ENCODE measurements at places on chromosomes 4 and X. TPM values are rescaled to one million over a fixed set of nuclear protein-coding genes. Genes with fewer than 3 reads are reported as not detected.

The KIAA0232 gene
- 16.0 TPM for polyA plus RNA-seq

GRCh38 chr4:185128272-185129119, 14.6 kb upstream of the SLC25A4 start:
- H3K27ac ChIP-seq, result peak overlapping the region; percentile 69
- no peaks in the 10 kb centered on the region for H3K27me3 ChIP-seq
- no peaks in the 10 kb centered on the region for H3K4me1 ChIP-seq
- no peaks in the 10 kb centered on the region for H3K36me3 ChIP-seq
- peak; percentile 59 for DNase-seq
- H3K4me3 ChIP-seq, result peak overlapping the region; percentile 76

DNA sequence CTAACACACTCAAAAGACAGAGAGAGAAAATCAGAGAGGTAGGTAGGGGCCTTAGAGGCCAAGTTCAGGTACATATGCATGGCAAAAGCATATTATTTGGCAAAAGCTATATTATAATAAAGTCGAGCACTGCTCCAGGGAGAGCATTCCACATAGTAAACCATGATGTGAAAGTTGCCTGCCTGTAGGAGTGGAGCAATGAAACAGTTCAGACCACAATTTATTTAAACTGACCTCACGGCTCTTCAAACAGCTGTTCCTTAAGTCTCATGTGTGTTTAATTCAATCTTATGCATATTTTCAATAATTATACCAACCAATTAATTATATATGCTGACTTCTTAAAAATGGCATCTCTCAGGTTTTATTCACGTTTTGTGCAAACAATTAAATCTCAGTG, 3.3 kb downstream of the RFC1 start:
- H3K36me3 ChIP-seq, result no peaks in the 10 kb centered on the region
- no peak overlapping the region for H3K27ac ChIP-seq
- no peaks in the 10 kb centered on the region for H3K27me3 ChIP-seq
- no peak overlapping the region for H3K4me3 ChIP-seq

DNA sequence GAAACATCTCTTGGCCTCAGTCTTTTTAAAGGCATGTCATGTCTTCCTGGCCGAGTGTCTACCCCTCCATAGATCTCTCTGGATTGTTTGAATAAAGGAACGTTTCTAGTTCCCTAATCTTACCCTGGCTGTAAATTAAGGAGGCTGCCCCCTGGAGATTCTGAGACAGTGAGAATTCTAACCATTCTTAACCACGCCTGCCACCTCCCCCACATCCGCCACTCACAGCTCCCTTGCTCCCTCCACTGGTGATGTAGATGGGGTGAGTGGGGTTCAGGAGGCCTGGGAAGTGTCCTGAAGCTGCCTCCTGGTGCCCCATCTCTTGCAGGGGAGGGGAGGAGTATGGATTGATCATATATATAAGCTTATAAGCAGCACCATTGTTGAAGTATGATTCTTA, 48.0 kb upstream of the TRIM2 start:
- no peaks in the 10 kb centered on the region for H3K36me3 ChIP-seq
- H3K4me1 ChIP-seq, result peaks cover 1% of the 10 kb centered on the region
- no peak overlapping the region for H3K4me3 ChIP-seq

The SSX4 gene
- not detected for polyA plus RNA-seq

- H3K27ac ChIP-seq, result no peak overlapping the region
- no peak for DNase-seq
- peaks cover 9% of the 10 kb centered on the region for H3K4me1 ChIP-seq
- H3K36me3 ChIP-seq, result no peaks in the 10 kb centered on the region
These were observed 49.2 kb upstream of the MND1 start for GRCh38 chr4:153295131-153295755.

DNA sequence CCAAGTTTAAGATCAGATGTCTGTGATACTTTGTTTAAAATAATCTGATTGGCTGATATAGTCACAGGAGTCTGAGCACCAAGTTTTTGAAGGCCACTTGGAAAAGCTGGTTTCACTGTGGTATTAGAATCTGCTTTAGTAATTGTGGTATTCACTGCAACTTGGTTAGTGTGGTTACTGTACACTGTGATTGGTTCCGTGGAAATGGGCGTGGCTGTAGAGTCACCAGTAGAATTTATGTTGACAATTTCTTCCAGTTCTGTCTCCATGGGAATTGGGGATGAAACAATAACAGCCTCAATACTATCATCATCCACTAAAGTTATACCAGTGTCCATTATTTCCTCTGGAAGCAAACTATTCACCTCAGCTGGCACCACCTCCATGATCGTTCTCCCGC, 26.2 kb downstream of the LIN54 start:
- H3K27ac ChIP-seq, result no peak overlapping the region
- DNase-seq, result no peak
- H3K4me1 ChIP-seq, result no peaks in the 10 kb centered on the region
- no peaks in the 10 kb centered on the region for H3K27me3 ChIP-seq
- H3K36me3 ChIP-seq, result no peaks in the 10 kb centered on the region
- H3K4me3 ChIP-seq, result no peak overlapping the region

DNA sequence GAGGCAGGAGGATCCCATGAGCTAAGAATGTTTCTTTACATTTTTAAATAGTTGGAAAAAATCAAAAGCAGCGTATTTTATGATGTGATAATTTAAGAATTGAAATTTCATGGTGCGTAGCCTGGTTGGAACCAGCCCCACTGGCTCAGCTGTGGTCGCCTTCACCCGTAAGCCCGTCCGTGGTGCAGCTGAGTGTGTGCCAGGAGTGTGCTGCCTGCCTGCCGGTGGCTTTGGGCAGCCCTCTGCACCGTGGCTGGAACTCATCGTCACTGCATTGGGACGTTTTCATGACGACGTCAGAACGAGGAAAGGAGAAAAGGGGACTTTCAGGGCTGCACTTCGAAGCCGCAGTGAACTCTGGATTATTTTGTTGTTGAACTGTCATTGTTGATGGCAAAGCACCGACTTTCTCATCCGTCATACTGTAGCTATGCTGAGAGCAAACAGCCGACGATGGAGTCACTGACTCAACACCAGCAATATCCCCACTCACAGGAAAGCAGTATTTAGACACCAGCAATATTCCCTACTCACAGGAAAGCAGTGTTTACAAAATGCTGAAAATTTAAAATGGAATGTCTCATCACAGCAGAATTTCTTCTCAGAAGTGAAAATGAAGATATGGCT, 35.1 kb downstream of the PCGF3 start:
- H3K36me3 ChIP-seq, result no peaks in the 10 kb centered on the region
- DNase-seq, result no peak
- no peak overlapping the region for H3K27ac ChIP-seq
- no peaks in the 10 kb centered on the region for H3K4me1 ChIP-seq
- no peak overlapping the region for H3K4me3 ChIP-seq
- no peaks in the 10 kb centered on the region for H3K27me3 ChIP-seq

DNA sequence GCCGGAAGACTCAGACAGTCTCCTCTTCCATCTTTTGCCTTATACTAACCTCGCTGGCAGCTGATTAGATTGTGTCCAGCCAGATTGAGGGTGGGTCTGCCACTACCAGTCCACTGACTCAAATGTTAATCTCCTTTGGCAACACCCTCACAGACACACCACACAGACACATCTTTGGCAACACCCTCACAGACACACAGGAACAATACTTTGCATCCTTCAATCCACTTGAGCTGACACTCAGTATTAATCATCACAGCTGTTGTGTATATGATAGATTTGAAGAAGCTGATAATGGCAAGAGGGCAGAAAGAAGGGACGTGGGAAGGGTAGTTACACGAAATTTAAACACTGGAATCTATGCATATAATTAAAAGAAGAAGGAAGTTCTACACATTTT, 139.5 kb downstream of the ANKRD50 start:
- no peaks in the 10 kb centered on the region for H3K4me1 ChIP-seq
- H3K27me3 ChIP-seq, result no peaks in the 10 kb centered on the region
- no peak for DNase-seq

DNA sequence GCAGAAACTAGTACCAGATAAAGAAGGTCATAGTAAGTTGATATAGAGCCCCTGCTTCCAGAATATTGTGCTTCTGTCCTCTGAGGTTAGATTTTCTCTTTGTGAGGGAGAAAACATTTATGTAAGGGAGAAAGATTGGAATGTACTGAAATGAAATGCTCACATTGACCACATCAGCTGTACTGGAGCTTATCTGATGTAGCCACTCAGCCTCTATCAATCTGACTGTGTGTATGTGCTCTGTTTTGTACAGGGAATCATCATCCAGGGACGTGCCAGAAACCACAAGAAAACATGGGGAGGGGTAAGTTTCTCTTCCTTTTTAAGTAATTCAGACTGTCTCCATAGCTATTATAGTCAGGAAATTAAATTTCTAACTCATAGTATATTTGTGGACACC, 56.8 kb downstream of the PRRG1 start:
- no peaks in the 10 kb centered on the region for H3K27me3 ChIP-seq
- no peaks in the 10 kb centered on the region for H3K36me3 ChIP-seq
- DNase-seq, result no peak

DNA sequence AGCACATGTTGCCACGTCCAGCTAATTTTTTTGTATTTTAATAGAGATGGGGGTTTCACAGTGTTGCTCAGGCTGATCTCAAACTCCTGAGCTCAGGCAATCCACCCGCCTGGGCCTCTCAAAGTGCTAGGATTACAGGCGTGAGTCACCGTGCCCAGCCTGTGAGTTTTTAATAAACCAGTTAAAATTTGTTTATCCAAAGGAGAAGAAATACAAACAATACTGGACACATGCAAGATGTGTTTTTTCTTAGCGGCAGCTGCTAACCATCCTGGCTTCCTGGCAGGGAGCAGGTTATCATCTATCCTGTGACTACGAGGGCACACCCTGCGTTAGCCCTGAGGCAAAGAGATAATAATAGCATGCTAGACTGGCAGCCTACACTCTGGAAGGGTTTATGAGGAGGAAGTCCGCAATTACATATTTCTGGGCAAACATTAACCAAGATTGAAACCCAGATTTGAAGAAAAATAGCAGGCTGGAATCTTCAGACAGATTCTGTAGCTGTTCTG, 191.4 kb downstream of the SPRY1 start:
- H3K27ac ChIP-seq, result no peak overlapping the region
- H3K36me3 ChIP-seq, result no peaks in the 10 kb centered on the region
- H3K4me1 ChIP-seq, result no peaks in the 10 kb centered on the region
- H3K27me3 ChIP-seq, result no peaks in the 10 kb centered on the region
- H3K4me3 ChIP-seq, result no peak overlapping the region
- no peak for DNase-seq

DNA sequence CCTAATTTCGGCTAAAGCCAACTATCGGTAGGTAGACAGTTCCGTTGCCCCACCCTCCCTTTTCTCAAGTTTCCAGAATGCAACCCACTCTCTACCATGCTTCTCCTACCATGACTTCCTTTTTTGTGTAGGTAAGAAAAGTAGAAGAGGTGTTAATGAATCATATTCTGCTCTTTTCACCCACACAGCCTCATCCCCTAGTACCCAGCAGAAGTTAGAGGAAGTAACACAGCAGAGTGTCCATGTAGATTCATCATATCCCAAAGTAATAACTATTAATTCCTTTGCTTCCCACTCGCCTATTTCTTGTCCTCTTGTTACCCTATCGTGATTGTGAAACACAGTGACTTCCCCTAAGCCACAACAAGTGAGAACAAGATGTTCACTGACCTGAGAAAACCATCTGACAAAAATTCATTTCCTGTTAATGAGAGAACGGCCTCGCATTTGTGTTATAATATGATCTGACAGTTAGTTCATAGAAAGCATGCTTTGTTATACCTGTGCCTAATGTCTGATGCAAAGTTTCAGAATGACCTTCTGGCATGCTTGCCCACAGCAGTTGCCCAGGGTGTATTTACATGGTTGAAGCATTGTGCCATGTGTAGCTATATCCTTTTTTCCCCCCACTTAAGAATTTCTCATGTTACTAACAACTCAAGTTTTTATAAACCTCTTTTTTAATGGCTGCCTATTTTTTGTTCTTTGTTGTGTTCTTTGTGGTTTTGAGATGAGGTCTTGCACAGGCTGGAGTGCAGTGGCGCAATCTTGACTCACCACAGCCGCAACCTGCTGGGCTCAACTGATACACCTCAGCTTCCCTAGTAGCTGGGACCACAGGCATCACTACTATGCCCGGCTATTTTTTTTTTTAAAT, 185.6 kb downstream of the RAP1GDS1 start:
- H3K4me3 ChIP-seq, result no peak overlapping the region
- H3K27ac ChIP-seq, result no peak overlapping the region
- H3K27me3 ChIP-seq, result no peaks in the 10 kb centered on the region
- DNase-seq, result no peak
- H3K36me3 ChIP-seq, result no peaks in the 10 kb centered on the region
- H3K4me1 ChIP-seq, result no peaks in the 10 kb centered on the region

DNA sequence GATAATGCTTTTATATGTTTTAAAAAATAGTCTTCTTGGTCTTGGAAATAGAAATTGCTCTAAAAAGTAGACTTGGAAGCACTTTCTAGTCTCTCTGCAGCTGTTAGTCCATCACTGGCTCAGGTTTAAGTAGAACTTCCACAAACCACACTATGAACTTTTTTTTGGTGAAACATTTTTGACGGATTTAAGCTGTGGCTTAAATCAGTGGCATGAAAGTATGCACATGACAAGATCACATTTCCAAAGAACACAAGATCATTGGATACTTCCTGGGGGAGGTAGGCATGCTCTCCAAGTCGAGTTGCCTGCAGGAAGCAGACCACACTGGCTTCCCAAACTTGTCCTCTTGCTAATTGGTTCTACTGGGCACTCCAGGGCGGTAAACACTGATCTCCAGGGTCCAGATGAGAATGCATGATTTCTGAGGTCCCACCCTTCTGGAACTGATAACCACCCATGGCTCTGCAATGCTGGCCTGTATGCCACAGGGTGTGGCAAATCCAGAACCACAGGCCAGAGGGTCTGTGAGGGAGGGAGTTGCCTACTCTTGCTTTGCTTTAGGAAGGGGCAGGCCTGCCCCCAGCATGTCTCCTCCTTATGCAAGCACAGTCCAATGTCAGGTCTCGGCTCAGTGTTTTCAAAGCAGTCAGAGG, 331.9 kb upstream of the SFRP2 start:
- no peaks in the 10 kb centered on the region for H3K36me3 ChIP-seq
- H3K27ac ChIP-seq, result no peak overlapping the region
- H3K4me3 ChIP-seq, result no peak overlapping the region
- DNase-seq, result no peak

- no peak for DNase-seq
- H3K4me1 ChIP-seq, result peaks cover 18% of the 10 kb centered on the region
- H3K36me3 ChIP-seq, result peaks cover 3% of the 10 kb centered on the region
- H3K27me3 ChIP-seq, result no peaks in the 10 kb centered on the region
These were observed 26.5 kb downstream of the HS3ST1 start for GRCh38 chr4:11402192-11402591.

GRCh38 chr4:8702516-8703400, 110.2 kb downstream of the CPZ start:
- no peak overlapping the region for H3K4me3 ChIP-seq
- no peaks in the 10 kb centered on the region for H3K36me3 ChIP-seq
- no peak overlapping the region for H3K27ac ChIP-seq

The TMEM31 gene
- 0.85 TPM for polyA plus RNA-seq

GRCh38 chrX:21843179-21843578, 3.8 kb downstream of the MBTPS2 start:
- no peaks in the 10 kb centered on the region for H3K27me3 ChIP-seq
- H3K4me3 ChIP-seq, result no peak overlapping the region
- H3K4me1 ChIP-seq, result no peaks in the 10 kb centered on the region
- H3K27ac ChIP-seq, result no peak overlapping the region
- no peak for DNase-seq

The BTC gene
- polyA plus RNA-seq, result 0.75 TPM
